ENCODE measurements at places on chromosomes 3 and 15.

GRCh38 chr3:159158213-159158612 is 356.4 kb downstream of the MFSD1 start:
- DNase-seq: no peak

DNA sequence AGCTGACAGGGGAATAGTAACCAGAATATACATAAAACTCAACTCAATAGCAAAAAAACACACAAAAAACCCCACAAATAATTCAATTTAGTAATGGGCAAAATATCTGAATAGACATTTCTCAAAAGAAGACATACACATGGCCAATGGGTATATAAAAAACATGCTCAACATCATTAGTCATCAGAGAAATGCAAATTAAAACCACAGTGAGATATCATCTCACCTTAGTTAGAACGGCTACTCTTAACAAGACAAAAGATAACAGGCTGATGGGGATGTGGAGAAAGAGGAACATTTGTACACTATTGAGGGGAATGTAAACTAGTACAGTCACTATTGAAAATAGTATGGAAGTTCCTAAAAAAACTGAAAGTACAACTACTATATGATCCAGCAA is 678.6 kb downstream of the MECOM start:
- DNase-seq: no peak

DNA sequence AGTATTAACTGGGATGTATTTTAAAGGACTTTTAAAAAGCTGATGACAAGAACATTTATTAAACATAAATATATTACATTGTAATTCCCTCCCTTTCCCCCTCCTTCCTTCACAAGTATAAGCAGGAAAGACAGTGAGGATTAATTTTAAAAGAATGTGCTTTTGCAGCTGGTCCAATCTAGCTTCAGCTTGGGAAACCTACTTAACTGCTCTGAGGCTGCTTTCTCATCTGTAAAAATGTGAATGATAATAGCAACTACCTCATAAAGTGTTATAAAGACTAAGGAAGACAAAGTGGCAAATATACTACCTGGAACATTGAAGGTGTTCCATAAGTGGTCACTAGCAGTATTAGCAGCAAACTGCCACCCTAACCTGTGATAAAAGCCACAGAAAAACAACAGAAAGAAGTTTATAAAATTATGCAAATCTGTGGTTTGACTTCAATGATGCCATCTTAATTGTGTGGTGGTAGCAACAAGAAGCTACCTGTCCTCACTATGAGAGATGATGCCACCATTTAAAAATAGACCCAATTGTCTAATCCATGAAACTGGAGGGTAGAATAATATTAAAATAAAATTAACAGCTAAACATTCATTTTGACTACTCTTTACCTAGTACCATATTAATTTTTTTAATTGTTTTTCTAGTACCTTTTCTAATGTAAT is 20.0 kb downstream of the DHX36 start:
- no peak for DNase-seq

- DNase-seq: no peak
These were observed 80.6 kb downstream of the GTF2E1 start for GRCh38 chr3:120823156-120823555.

DNA sequence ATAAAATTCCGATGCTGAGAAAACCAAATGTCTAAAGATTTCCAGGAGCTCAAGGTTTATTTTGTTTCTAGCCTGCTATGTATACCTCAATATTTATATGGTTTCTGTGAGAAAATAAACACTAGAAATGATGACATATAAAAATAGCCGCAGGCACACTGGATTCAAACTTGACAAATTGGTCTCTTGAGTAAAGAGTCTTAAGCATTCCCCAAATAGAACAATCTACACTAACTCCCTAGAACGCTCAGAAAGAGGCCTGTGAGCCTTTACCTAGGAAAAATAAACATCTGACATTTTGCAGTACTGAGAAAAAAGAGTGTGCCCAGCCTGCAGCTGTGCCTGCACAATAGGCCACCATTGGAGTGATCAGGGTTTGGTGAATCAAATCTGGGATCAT is 75.2 kb downstream of the NEK10 start:
- no peak for DNase-seq

- no peak for DNase-seq
These were observed 5.6 kb downstream of the CTXND1 start for GRCh38 chr15:80246425-80246894.

DNA sequence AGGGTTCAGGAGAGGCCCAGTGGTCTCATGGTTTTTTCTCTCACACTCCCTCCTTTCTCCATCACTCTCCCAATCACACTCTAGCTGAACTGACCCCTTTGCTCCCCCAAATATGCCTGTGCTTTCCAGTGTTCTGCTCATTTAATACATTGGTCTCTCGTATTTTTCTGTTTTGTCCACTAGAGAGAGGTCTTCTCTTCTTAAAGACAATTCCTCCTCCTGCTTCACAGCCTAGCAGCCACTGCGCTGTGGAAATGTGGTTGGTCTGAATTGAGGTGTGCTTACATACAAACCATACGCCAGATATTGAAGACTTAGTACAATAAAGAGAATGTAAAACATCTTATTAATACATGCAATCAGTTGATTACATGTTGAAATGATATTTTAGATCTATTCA is 60.6 kb upstream of the XCR1 start:
- no peak for DNase-seq

DNA sequence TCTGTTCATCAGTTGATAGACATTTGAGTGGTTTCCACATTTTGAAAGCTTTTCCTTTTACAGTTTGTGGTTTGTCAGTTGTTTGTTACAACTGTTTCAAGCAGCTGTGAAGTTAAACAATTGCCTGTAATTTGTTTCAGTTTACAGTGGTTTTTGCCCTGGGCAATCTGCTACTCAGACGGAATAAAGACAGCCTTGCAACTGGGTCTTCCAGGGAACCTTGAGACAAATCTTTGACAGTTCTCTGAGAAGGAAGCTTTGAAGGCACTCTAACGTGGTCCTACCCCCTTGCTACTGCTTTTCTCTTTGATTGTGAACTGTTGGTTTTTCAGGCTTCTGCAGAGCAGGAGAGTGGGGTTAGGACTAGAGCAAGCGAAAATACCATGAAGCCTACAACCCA is 28.0 kb downstream of the LRRC28 start:
- DNase-seq: no peak

DNA sequence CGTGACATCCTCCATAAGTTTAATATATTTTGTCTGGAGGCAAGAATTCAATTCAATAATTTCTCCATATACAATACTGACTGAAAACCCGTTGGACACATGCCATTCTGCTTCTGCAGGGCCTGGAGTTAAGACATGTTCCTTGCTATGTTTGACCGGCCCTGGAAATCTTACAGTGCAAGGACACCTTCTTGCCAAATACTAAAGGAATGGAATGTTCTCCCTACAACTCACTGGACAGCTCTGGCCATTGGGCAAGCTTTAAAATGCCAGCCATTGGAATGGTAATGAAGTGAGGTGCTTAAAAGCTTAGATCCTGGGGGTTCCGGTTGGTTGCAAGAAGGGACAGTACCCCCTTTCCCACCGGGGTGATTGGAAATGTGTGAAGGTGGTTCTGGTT is 329.8 kb upstream of the PROK2 start:
- no peak for DNase-seq

DNA sequence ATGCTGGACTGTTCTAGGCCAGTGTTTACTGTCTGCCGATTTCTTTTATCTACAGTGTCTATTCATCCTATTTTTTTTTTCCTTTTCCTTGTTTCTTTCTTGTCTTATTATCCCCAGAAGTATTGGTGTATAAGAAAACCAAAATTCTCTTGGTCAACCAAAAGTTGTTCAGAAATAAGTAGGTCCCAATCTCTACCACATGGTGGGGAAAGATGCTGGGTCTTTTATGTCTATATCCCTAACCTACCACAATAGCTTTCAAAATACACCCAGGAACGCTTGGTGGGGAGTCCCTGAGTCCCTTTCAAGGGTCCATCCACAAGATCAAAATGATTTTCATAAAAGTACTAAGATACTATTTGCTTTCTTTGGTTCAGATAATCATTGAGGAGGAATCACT is 225.6 kb downstream of the CLSTN2 start:
- no peak for DNase-seq

- DNase-seq: no peak
These were observed 22.4 kb upstream of the GOLGA6L10 start for GRCh38 chr15:82371656-82372055.

DNA sequence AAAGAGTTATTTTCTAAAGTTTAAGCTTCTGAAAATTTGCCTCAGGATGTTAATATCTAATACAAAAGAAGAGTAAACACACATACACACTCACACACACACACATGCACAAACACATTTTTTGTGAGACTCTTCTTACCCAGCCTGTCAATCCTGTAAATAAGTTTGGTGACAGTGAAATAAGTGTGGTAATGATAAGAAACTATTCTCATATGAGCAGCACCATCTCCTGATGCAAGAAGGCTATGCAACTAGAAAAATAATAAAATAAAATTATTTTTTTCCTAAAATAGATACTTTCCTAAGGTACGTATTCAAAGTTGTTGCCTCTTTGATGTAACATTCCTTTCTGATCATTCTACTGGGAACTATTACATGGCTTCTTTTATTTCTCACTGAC is 155.1 kb downstream of the MECOM start:
- DNase-seq: no peak

DNA sequence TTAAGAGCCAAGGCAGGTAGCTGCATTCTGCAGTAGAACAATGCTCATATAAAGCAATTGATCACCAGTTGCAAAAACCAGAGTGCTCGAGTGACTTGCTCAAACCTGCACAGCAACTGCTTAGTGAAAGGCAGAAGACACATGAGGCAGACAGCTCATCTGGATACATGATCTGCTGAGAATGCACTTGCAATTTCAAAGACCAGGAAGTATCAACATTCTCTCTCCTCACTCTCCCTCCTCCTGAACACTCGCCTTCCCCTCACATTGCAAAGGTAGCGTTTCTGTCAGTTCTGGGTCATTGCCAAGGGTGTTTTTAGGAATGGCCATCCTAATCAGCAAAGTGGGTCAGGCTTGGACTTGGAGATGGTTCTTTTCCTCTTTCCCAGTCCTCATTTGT is 61.0 kb downstream of the BFSP2 start:
- no peak for DNase-seq

DNA sequence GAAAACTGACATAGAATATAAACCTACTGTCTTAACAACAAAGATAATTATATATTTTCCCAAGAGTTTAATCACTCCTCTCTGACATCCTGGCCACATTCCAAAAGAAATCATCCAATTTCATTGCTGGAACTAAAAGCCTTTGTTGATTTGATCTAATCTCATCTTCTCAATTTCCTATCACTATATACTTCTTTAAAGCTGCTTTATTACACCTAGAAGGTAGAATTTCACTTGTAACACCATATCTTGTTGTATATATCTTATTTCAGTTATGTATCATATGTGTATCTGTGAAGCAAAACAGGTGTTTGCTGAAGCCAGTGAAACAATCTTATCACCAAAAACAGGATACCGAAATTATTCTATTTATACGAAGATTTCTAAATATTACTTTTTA is 740.2 kb downstream of the ROBO1 start:
- no peak for DNase-seq

DNA sequence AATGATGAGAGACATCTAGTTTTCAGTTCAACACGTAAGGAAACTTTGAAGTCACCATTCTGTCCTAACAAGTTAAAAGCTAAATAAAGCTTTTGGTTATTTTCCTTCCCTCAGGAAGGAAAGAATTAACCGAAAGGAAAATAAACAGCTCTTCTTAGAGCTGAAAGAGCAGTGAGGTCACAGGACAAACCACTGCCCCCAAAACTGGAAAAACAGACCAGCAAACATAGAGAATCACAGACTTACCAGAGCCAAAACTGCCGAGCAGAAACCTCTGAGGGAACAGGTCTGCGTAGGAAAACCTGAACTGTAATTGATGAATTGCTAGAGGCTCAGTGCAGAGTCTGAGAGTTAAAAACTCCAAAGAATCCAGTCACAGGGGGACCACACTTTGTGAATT is 14.7 kb downstream of the USP50 start:
- no peak for DNase-seq

GRCh38 chr3:94028093-94028837 is at the start of gene STX19:
STX19 (minus strand) TSS chr3:94028597; CDS start chr3:94015269, 13,328 bp downstream.
- no peak for DNase-seq

- DNase-seq: no peak
These were observed 10.8 kb upstream of the SLC24A5 start for GRCh38 chr15:48109856-48110531.

GRCh38 chr3:62892951-62893350 is 17.7 kb upstream of the CADPS start:
- no peak for DNase-seq

- DNase-seq: no peak
These were observed 57.0 kb upstream of the NR2E3 start for GRCh38 chr15:71753346-71753745.

DNA sequence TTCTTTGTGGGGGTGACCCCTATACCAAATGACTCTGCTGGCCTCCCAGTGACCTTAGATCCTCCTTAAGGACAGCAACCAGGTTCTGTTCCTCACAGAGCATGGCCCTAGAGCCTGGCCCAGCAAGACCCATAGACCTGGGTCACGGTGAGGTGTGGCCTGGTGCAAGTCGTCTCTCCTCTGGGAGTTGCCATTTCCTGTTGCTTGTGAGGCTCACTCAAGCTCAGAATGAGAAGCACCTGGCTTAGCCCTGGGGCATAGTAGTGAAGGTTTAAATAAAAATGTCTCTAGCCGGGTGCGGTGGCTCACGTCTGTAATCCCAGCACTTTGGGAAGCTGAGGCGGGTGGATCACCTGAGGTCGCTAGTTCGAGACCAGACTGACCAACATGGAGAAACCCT is 131.3 kb downstream of the SMAD6 start:
- DNase-seq: no peak

DNA sequence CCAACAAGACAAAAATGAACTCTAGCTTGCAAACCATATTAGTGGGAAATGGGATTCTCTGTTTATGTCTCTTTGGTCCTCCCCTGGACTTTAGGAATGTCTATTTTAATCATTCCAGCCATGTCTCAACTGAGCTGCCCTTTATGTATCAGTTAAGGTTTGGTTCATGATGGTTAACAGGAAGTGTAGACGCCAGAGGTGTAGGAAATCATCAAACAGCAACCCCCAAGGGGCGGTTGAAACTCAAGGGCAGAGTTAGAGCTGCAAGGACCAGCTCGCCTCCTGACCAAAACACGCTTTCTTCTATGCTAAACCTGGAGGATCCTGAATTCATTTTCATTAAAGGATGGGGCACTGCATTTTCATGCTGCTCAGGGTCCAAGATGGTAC is 53.7 kb upstream of the HEG1 start:
- no peak for DNase-seq

GRCh38 chr3:15557511-15557946 is 36.0 kb upstream of the COLQ start:
- peak; percentile 80 for DNase-seq

- no peak for DNase-seq
These were observed 211.2 kb upstream of the PDZRN3 start for GRCh38 chr3:73835945-73836344.

- DNase-seq: no peak
These were observed 9.3 kb upstream of the PRICKLE2 start for GRCh38 chr3:64234571-64234970.

- no peak for DNase-seq
These were observed 144.7 kb downstream of the TPRG1 start for GRCh38 chr3:189316296-189317019.

DNA sequence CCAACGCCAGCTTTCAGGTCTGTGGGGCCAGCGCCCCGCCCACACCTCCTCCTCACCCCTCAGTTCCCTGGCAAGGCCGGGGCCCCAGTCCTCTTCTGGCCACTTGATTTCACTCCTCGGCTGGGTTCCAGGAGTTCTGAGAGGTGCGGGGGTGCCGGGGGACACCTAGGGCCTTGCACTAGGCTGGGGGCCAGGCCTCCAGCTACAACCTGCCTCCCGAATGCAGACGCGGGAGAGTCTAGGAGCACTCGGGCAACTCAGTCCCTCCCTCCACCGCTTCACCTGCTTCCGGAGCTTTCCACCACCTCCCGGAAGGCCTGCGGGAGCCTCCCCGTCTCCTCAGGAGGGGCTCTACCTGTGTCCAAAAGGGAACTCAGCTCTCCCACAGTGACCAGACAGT is 35.6 kb downstream of the TNK2 start:
- no peak for DNase-seq

All from hematopoietic multipotent progenitor cell treated with erythropoietin and hydrocortisone succinate and interleukin-3 and kit ligand, for 15 days (in vitro differentiated cells).